ENCODE measurements at places on chromosomes 3 and 15.

DNA sequence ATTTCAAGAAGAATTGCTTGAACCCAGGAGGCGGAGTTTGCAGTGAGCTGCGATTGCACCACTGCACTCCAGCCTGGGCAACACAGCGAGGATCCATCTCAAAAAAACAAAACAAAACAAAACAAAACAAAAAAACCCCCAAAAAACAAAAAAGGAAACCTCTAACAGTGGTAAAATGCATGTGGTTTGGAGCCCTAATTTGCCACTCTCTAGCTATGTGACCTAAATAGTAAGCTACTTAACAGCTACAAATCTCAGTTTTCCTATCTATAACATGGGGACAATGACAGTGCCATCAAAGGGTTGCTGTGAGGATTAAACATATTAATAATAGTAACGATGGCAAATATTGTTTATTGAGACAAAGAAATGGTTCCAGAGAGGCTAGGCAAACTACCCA, 119.4 kb upstream of the LMOD3 start:
- DNase-seq = no peak

DNA sequence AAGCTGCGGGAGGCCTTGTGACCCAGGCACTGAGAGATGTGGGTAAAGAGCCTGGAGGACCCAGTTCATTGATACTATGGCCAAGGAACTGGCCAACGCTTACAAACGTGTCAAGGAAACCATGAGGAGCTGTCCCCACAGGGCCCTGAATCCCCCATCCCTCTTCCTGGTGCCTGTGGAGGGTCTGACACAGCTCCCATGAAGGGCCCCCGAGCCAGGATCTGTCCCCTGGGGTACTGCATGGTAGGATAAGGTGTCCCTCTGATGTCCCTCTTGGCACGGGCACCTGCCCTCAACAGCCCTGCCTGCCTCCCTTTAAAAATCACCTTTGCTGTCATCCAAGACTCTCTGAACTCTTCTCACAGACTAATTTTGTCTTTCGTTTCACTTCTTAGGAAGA, 122.4 kb downstream of the ADCY5 start:
- no peak for DNase-seq

DNA sequence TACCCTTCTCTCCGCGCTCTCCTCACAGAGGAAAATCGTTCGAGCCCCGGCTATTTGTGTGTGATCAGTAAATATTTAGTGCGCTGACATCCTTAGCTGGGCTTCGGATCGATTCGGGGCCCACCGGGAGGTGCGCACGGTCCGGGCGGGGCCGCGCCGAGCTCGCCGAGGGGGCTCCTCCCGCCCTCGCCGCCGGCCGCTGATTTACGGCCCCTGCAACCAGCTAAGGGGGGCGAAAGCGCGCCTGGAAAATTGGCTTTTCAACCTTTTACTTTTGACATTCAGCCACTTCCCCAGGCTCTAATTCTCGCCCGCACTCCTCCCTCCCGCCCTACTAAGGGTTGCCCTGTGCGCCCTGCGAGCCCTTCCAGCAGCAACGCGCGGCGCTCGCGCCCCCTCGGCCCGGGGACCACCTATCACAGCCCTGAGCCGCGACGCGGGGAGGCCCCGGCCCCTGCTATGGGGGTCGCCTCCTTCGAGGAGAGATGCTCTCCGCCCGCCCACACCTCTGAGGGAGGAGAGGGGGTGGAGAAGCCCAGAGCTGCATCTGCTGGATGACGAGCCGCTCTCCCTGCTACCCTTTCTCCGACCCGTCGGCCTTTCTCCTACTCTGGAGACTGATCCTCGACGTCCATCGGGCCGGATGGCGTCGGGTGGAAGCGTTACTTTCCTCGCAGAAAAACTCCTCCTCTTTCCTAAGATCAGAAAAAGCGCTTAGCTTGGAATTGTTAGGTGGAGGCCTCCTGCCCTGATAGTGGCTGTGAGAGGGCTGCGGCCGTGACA, 7.8 kb upstream of the NR2F2 start:
- DNase-seq = no peak

GRCh38 chr3:63076357-63076756, 201.1 kb upstream of the CADPS start:
- DNase-seq = peak; percentile 2

DNA sequence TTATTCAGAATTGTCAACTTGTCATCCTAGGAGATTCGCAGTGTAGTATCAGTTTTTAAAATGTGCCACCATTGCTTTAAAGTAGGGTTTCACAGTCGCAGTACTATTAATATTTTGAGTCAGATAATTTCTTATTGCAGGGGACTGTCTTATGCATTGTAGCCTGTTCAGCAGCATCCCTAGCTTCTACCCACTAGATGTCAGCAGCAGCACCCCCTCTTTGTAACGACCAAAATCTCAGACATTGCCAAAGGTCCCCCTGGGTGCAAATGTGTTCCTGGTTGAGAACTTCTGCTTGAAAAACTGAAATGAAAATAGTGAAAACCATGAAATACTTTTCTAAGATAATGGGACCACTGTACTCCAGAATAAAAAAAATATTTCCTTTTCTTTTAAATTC, 474.8 kb downstream of the CNTN3 start:
- no peak for DNase-seq

GRCh38 chr15:46934851-46935250, 782.5 kb upstream of the SEMA6D start:
- DNase-seq = no peak

GRCh38 chr3:110969229-110970211, 102.1 kb upstream of the NECTIN3 start:
- no peak for DNase-seq

- no peak for DNase-seq
These were observed 50.3 kb downstream of the LSM3 start for GRCh38 chr3:14228681-14229470.

DNA sequence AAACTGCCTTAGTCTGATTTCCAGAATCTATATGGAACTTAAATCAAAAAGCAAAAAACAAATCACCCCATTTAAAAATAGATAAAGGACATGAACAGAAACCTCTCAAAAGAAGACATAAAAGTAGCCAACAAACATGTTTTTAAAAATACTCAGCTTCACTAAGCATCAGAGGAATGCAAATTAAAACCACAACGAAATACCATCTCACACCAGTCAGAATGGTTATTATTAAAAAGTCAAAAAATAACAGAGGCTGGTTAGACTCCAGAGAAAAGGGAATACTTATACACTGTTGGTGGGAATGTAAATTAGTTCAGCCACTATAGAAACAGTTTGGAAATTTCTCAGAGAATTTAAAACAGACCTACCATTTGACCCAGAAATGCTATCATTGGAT, 367.9 kb downstream of the ZIC4 start:
- no peak for DNase-seq

DNA sequence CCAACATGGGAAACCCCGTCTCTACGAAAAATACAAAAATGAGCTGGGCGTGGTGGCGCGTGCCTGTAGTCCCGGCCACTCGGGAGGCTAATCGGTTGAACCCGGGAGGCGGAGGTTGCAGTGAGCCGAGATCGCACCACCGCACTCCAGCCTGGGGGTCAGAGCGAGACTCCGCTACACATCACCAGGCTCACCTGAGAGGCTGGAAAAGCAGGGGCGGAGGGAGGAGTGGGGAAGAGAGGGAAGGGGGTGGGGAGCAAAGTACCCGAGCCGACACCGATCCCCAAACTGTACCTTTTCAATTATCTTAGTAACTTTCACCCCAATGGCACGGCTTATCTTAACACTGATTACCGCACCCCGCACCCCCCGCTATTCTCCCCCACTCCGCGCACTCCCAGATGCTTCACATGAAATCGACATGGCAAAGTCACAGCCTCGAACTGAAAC, 46.4 kb upstream of the SYNM start:
- DNase-seq = no peak

DNA sequence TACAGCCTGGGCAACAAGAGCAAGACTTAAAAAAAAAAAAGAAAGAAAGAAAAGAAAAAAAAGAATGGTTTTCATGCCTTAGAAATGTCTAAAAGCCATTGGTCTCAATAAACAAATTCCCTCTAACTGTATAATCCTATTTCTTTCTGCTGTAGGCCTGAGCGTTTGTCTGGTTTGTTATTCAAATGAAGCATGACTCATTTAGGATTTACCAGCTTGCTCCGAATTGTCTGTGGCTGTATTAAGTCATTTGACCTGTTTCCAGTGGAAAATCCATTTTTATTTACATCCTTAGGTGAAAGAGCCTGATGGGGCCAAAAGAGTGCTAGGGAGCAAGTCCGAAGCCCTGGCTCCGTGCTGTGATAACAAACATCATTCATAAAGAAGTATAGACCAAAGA, 73.8 kb downstream of the BDH1 start:
- DNase-seq = no peak

DNA sequence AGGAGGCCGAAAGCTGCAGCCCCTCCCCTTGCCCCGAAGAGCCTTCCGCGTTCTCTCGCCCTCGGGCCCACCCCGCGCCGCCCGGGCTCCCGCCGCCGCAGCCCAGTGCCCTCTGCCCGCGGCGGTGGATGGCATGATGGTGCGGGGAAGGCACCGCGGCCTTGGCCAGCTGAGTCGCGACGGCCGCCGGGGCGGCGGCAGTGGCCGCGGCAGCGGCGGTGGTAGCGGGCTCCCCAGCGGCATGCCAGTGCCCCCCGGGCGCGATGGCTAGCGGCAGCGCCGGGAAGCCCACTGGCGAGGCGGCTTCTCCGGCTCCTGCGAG, 1.2 kb downstream of the TLNRD1 start:
- no peak for DNase-seq

- no peak for DNase-seq
These were observed 74.2 kb downstream of the MAGEF1 start for GRCh38 chr3:184637705-184638104.

- no peak for DNase-seq
These were observed 352 bp upstream of the TMF1 start for GRCh38 chr3:69052472-69052898.

GRCh38 chr15:40002295-40002694, 36.7 kb downstream of the SRP14 start:
- DNase-seq = no peak

DNA sequence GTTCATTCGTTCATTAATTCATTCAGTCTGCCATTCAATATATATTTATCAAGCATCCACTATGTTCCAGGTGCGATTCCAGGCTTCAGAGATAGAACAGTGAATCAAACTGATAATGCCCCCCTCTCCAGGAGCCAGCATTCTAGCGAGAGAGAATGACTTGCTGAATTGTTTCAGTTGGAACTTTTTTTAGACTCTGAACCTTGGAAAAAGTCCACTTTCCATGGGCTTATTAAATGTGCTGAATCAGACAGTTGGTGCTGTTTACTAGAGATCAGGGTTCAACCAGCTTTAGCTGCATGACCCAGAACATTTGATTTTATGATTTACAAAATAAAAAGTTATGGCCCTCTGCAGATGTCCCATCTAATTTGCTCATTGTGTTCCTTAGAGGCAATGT, 213.2 kb downstream of the THSD4 start:
- DNase-seq = no peak

GRCh38 chr3:140438736-140439470, 239.0 kb upstream of the TRIM42 start:
- DNase-seq = no peak

DNA sequence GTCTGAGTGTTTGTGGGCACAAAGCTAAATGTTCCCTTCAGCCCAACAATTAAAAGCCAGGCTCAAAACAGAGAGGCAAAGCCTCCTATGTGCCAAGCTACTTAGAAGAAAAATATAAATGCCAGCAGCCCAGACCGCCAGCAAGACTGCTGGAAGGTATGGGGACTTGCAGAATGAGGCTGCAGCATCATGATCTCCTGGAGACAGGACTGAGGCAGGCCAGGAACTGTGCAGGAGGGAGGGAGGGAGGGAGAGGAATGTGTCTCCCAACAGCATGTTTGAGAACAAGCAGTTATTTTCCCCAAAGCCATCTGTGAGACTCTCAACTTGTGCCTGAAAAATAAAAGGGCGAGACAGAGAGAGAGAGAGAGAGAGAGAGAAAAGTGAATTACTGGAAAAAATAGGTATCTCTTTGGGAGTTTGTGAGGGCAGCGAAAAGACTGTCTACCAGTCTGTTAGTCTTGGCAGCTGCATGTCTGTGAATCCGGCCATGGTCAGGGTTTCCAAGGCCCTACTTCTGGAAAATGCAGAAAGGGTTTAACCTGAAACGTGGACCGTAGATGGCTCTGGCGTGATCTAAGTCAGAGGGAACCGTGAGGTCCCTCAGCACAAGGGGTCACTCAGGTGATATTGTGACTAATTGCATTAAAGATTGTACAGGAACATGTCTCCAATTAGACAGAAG, 139.7 kb upstream of the COL8A1 start:
- DNase-seq = no peak

GRCh38 chr3:188950832-188951489, 220.8 kb upstream of the TPRG1 start:
- DNase-seq = peak; percentile 88

DNA sequence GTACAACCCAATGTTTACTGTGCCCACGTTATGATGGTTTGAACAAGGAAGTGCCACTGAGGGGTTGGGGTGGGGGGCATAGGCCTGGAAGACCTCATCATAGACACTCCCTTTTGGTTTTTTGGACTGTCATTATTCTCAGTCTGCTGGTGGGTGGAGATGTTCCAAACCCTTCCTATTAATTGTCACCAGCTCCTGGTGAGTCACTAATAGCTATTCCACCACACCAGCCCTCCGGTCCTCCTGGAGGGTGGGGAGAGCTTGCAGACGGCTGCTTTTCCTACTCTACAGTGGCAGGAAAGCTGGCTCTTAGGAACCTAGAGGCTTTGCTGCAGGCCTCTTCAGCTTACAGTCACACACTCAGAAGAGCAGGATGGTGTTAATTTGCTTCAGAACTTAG, 9.0 kb upstream of the COPG1 start:
- no peak for DNase-seq

DNA sequence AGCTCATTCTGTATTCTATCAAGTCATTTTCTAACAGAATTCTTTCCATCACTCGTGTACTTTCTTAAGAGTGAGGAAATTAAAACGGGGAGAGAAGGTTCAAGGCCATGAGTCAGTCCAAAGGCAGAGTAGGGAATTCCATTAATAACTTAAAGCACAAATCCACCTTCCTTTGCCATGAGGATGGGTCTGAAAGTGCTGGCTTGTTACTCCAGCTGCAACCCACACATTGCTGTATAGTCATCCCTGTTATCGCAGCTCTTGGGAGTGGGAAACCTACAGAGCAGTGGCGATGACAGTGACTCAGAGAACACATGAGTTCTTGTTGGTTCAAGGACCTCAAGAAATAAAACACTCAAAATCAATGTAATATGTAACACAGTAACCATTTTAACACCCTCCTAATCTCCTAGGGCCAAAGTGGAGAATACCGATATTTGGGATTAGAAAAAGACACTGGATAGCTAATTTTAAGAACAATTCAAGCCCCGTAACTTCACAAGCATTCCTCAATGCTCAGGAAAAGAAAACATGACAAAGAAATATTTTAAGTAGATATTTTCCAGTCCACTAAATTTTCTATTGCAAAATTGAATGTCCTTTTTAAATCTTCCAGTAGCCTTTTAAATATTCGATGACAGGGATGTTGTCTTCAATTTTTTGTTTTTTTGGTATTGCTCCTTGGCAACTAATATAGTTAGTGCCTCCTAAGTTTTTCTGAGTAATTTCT, 179.9 kb upstream of the THBS1 start:
- DNase-seq = no peak

GRCh38 chr15:55230051-55230670, 33.4 kb upstream of the RSL24D1 start:
- DNase-seq = no peak

- DNase-seq = no peak
These were observed 29.9 kb upstream of the ALDH1A2 start for GRCh38 chr15:58095415-58095814.

GRCh38 chr15:63928185-63928842, 94.6 kb upstream of the HERC1 start:
- no peak for DNase-seq

- DNase-seq = no peak
These were observed 75.3 kb upstream of the STRIT1 start for GRCh38 chr3:155368786-155369185.

GRCh38 chr3:143123353-143123984, 3.9 kb downstream of the CHST2 start:
- no peak for DNase-seq

Data from HFF-Myc (cell line).